Stimulated activated CD8-positive, alpha-beta memory T cell treated with anti-CD3 and anti-CD28 coated beads, Interleukin-12 subunit alpha, Interleukin-12 subunit beta, amount 100 ng/mL, for 4 hours (primary cell): ENCODE measurements at places on chromosomes 11 and 22.

GRCh38 chr11:3934658-3935057, 79.2 kb downstream of the STIM1 start:
- DNase-seq, result no peak

- DNase-seq, result no peak
These were observed 10.2 kb upstream of the NECTIN1 start for GRCh38 chr11:119739021-119739703.

DNA sequence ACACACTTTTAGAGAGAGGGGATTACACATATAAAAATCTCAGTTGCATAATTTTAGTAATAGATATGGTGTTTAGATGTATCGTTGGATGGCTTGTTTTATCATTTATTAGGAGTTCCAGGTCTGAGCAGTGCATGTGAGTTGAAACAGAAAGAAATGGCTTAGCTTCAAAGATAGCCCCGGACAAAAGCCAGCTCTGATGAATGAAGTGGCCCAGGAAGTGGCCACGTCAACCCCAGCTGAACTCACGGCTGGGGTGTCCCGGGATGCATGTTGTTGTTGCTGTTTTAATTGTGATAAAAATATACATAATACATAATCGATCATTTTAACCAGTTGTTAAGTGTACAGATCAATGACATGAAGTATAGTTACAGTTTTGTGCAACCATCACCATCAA, 1513.6 kb downstream of the BRD1 start:
- no peak for DNase-seq

DNA sequence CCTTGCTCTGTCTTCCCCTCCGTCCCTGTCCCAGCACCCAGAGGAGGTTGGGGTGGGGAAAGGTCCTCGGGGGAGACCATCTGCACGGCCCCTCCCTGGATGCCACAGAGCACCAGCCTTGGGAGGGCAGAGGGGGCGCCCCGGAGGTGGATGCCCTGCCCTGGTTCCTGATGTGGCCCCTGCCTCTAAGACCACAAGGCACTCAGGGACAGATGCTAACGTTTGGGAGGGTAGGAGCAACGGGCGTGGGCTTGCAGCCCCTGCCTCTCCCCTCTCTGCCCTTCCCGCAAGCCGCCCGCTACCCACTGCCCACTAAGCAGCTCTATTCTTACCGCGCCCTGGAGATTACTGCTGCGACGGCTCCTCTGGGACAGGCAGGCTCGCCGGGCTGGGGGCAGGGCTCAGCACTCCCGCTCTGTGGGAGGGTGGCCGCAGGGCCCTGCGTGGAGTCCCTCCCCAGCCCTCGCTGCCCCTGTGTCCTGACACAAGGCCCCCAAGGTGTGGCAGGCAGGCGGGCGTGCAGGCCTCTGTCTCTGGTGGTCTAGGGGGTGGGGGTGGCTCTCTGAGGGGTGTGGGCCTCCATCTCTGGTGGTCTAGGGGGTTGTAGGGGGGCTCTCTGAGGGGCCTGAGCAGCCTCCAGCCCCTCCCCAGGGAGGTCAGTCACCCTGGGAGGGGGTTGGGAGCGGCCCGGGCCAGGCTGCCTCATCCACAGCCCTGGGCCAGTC, 14.9 kb downstream of the BRSK2 start:
- DNase-seq, result no peak

GRCh38 chr11:77046060-77046501, 11.9 kb downstream of the B3GNT6 start:
- DNase-seq, result no peak

GRCh38 chr22:40263191-40263590, 83.1 kb upstream of the ADSL start:
- no peak for DNase-seq

GRCh38 chr22:45291061-45291930, 6.5 kb downstream of the UPK3A start:
- DNase-seq, result no peak

- no peak for DNase-seq
These were observed 3.8 kb upstream of the TTLL8 start for GRCh38 chr22:50061824-50062355.

GRCh38 chr22:29336751-29337490, 21.4 kb upstream of the RASL10A start:
- DNase-seq, result no peak

DNA sequence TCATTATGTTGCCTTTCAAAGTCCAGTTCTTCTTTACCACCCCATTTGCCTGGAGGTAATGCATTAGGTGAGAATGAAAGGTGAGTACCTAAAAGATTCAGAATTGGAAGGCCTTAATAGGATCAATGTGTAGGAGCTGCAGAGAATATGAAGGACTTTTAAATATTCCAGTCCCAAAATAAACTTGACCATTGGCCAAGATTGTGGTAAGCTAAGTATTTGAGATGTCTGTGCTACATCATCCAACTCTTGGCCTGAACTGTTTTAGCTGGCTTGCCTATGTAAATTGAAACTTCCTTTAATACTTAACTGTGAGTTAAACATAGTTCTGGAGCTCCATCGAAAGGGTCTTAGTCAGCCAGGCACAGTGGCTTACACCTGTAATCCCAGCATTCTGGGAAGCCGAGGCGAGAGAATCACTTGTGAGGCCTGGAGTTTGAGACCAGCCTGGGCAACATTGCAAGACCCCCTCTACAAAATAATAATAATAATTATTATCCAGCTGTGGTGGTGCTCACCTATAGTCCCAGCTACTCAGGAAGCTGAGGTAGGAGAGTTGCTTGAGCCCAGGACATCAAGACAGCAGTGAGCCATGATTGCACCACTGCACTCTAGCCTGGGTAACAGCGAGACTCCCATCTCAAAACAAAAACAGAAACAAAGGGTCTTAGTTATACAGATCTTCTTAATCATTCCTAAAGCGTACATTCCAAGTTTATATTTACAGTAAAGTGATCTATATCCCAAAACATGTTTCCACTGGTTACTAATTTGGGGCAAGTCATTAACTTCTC, 29.8 kb downstream of the MTMR3 start:
- no peak for DNase-seq

GRCh38 chr11:109303342-109303741, 118.6 kb upstream of the C11orf87 start:
- DNase-seq, result no peak

GRCh38 chr11:88520391-88520790, 182.9 kb upstream of the CTSC start:
- no peak for DNase-seq

GRCh38 chr22:47808236-47808635, 1045.8 kb downstream of the TBC1D22A start:
- no peak for DNase-seq

DNA sequence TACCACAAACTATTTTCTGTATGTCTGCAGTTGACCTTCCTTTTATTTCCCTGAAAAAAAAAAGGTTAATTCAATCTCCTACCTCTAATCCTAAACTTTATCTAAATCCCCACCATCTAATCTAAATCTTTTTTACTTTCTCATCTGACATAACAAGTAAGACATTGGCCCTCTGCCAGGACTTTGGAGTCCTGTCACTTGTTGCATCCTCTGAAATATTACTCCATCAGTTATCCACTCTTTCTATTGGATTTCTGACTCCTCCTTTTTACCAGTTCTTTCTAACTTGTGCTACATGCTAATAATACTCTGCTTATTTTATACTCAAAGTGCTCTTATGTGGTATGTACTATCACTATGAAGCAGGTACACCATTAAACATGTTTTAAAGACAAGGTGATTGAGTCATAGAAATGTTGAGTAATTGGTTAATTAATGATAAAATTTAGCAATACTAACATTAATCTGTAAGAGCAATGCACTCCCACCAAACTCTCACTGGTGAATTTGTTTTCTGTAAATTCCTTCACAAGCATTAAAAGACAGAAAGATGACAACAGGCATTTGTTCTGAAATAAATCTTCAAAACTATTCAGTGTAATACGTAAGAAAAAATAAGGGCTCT, 914.2 kb upstream of the RAG2 start:
- DNase-seq, result no peak

- no peak for DNase-seq
These were observed 86.4 kb downstream of the DLG2 start for GRCh38 chr11:85540635-85541205.

- DNase-seq, result no peak
These were observed 802.0 kb downstream of the KCNA4 start for GRCh38 chr11:29214833-29215232.

GRCh38 chr22:31332010-31332409, 14.1 kb downstream of the PATZ1 start:
- DNase-seq, result no peak

- DNase-seq, result no peak
These were observed 24.5 kb downstream of the RPUSD4 start for GRCh38 chr11:126186708-126187529.

- DNase-seq, result no peak
These were observed 110.6 kb downstream of the SGSM3 start for GRCh38 chr22:40480996-40481395.

DNA sequence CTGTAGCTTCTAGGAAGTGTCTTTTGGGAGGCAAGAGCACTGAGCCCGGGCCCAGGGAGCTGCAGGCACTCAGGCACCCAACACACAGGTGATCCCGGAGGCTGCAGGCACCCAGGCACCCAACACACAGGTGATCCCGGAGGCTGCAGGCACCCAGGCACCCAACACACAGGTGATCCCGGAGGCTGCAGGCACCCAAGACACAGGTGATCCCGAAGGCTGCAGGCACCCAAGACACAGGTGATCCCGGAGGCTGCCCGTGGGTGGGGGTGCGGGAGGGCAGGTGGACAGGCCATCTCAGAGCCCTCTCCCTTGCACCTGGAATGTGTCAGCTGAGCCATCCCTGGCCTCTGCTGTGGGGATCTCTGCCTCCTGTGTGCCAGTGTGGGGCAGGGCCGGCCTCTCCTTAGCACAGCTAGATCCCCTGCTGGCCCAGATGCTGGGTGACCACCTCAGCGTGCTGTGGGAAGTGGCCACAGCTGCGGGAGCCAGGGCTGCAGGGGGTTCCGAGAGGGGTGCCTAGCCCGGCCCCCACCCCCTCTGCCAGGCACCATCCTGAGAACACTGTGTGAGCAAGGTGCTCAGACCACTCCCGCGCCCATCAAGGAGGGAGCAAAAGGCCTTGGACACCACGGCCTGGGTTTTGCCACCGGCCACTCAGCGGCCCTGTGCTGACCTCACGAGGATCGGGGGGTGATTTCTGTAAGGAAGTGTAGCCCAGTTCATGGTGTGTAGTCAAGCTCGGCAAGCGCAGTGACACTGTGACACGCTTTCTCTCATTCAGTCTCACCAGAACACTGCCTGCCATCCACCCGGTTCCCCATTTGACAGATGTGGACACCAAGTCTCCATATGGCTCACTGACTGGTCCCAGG, 14.2 kb downstream of the MRGPRG start:
- no peak for DNase-seq

DNA sequence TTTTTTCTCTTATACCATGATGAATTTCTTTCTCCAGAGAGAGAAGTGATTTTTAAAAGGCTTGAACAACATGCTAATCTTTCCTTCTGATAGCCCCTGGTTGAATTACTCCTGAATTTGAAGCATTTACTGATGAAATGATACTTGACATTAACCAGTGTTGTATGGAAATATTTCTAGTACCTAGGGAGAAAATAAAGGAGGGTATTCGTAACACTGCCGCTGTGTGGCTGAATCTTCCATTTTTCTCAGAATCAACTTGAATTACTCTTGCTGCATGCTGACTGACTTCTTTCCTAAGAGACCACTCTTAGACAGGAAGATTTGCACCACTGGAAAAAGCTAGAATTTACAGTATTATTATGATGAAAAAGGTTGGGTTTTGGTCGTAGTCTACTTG, 118.3 kb downstream of the FAT3 start:
- no peak for DNase-seq

GRCh38 chr11:113249491-113249763, 65.0 kb upstream of the TTC12 start:
- DNase-seq, result no peak

- no peak for DNase-seq
These were observed 46.6 kb upstream of the LIN7C start for GRCh38 chr11:27553186-27553585.

DNA sequence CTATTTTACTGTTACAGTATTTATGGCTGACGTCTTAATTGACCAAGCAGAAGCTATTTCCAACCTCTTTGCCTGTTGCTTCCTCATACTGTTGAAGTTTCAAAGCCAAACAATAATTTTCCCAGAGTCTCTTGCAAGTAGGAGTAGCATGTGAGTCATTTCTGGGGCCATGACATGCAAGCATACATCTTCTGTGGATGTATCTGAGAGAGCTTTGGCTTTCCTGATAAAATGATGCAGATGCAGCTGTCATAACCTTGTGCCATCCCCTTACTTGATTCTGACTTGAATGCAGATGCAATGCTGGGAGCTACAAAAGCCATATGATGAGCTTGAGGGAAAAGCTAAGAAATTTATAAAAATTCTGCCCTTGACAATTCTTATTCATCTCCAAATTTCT, 243.1 kb upstream of the TENM4 start:
- DNase-seq, result no peak

- DNase-seq, result no peak
These were observed 32.0 kb upstream of the NUP50 start for GRCh38 chr22:45131749-45132148.

- DNase-seq, result no peak
These were observed 41.4 kb upstream of the NFAM1 start for GRCh38 chr22:42473484-42474193.

GRCh38 chr11:110712659-110713448, 617 bp upstream of the ARHGAP20 start:
- peak; percentile 2 for DNase-seq

DNA sequence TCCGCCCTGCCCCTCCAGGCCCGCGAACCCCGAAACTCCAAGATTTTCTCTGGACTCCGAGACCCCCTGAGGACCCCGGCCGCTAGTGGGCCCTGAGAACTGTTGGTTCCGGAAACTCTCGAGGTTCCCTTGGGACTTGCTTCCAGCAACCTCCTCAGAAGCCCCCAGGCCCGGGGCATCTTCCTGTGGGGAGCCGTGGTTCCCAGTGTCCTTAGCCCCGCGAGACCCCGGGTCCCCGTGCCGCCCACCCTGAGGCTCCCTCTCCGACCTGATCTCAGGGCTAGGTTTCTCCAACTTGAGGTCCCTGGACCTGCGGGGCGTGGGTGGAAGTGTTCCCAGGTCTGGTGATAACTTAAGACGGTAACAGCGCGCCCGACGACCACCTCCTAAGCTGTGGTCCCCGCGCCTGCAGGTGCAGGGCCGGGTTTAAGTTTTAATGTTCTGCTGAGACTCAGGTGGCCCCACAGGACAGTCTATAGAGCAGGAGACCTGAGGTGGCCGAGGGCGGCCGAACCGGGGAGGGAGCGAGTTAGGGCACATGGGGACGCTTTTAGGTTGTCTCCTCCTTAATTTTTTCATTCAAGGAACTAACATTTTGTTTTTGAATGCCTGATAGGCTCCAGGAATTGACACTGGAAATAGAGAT, 720 bp downstream of the FAM118A start:
- DNase-seq, result no peak

- DNase-seq, result peak; percentile 22
These were observed 1.0 kb upstream of the SESN3 start for GRCh38 chr11:95231881-95232605.

DNA sequence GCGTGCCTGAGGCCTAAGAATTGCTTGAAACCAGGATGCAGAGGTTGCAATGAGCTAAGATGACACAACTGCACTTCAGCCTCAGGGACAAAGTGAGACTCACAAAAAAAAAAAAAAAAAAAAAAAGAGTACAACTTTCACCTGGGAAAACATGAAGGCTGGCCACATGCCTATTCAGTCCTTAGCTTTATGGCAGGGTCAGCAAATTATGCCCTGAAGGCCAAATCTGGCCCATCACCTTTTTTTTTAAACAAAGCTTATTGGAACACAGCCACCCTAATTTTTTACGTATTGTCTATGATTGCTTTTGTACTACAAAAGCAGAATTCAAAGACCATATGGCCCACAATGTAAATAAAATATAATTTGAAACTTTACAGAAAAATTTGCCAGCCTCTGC, 8.2 kb downstream of the FSHB start:
- DNase-seq, result no peak

- no peak for DNase-seq
These were observed 46.7 kb upstream of the PARVA start for GRCh38 chr11:12330485-12331231.
